ENCODE measurements at places on chromosomes 6 and 20. TPM values are rescaled to one million over a fixed set of nuclear protein-coding genes. Genes with fewer than 3 reads are reported as not detected.

Gene KCNK17
- not detected for total RNA-seq

Gene NKX2-2
- not detected for total RNA-seq

Gene MYO6
- total RNA-seq: 4.4 TPM

Gene PDE7B
- total RNA-seq: 0.49 TPM

Gene COL21A1
- total RNA-seq: not detected

Gene RFX6
- total RNA-seq: not detected
